Placental epithelial cell (primary cell): ENCODE measurements at places on chromosomes 4 and X. TPM values are rescaled to one million over a fixed set of nuclear protein-coding genes. Genes with fewer than 3 reads are reported as not detected.

The GPR78 gene
- 9.1 and 16.9 TPM in 2 replicates for total RNA-seq

The PAGE2 gene
- total RNA-seq: not detected in 2 replicates

The CACNA1F gene
- total RNA-seq: not detected in 2 replicates

The RNF212 gene
- 1.2 and 1.6 TPM in 2 replicates for total RNA-seq

The MAGEE1 gene
- total RNA-seq: 3.0 and 3.1 TPM in 2 replicates

The GABRG1 gene
- not detected in 2 replicates for total RNA-seq

The SNX25 gene
- 32.2 and 43.2 TPM in 2 replicates for total RNA-seq

The GUCY1B1 gene
- total RNA-seq: 5.0 and 9.0 TPM in 2 replicates

The KLF3 gene
- 30.2 and 56.3 TPM in 2 replicates for total RNA-seq

The FAM47E gene
- 1.4 and 3.1 TPM in 2 replicates for total RNA-seq

The CABS1 gene
- not detected in 2 replicates for total RNA-seq

The ANKRD50 gene
- 33.3 and 38.9 TPM in 2 replicates for total RNA-seq

The TCEAL2 gene
- not detected in 2 replicates for total RNA-seq

The CITED1 gene
- total RNA-seq: not detected in 2 replicates

The MUC7 gene
- not detected in 2 replicates for total RNA-seq

The NEXMIF gene
- under 0.01 TPM in 2 replicates for total RNA-seq
